ENCODE measurements at places on chromosomes 4 and X. TPM values are rescaled to one million over a fixed set of nuclear protein-coding genes. Genes with fewer than 3 reads are reported as not detected.
A peak's percentile ranks its signal among the peaks of the same experiment; 100 is the strongest.

- DNase-seq: no peak
Observed at GRCh38 chrX:63932006-63932405, 147.0 kb upstream of the ARHGEF9 start.

GRCh38 chr4:111499291-111499690, 646.0 kb upstream of the FAM241A start:
- DNase-seq: no peak

The ZNF157 gene
- 0.17 TPM for total RNA-seq

- no peak for DNase-seq
Observed at GRCh38 chrX:113929004-113929403, 654.9 kb upstream of the HTR2C start.

DNA sequence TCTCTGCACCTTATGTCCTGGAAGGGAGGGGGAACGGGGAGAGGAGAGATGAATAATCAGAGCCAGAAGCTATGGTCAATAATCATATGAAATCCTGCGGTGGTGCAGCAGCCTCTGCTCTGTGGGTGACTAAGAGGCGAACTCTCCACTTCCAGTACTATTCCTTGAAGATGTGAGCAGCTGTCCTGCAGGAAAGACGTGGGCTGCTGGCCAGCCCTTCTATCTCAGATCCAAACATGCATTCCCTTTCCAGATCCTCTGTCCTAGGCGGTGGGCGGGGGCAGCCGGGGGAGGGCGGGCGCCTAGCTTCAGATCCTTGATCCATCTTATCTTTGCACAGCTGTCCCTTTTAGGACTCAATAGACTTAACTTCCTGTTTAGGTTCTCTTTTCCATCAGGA, 34.5 kb downstream of the SPINK2 start:
- DNase-seq: peak; percentile 62
